ENCODE measurements at places on chromosomes 3 and 15.

GRCh38 chr3:45176912-45177311 is 30.7 kb upstream of the CDCP1 start:
- DNase-seq = no peak

GRCh38 chr15:70447081-70447480 is 316.3 kb downstream of the UACA start:
- DNase-seq = no peak

DNA sequence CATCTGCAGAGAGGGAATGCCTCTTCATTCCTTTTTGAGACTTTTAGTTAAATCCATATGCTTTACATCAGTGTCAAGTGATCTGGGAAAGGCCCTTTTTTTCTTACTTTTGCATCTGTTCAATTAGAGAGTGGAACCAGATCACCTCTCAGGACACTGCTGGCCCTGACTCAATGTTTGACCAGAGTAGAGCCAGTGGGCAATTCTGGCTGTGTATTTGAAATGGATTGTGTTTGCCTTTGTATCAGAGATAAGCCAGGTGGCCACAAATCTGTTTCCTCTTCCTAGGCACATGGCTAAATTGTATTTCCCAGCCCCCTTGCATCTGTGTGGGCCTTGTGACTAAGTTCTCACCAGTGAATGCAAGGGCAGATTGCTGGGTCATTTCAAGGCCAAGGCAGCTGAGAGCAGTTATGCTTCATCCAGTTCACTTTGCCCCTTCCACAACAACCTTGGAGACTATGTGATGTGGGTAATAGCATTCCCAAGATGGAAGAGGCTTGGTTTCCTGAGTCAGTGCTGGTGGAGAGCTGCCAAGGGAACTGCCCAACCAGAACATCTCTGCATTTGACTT is 75.6 kb upstream of the CACNA2D3 start:
- no peak for DNase-seq

- no peak for DNase-seq
These were observed 61.3 kb downstream of the RIOX2 start for GRCh38 chr3:97910931-97911351.

GRCh38 chr15:78991476-78991875 is 46.6 kb upstream of the CTSH start:
- no peak for DNase-seq

DNA sequence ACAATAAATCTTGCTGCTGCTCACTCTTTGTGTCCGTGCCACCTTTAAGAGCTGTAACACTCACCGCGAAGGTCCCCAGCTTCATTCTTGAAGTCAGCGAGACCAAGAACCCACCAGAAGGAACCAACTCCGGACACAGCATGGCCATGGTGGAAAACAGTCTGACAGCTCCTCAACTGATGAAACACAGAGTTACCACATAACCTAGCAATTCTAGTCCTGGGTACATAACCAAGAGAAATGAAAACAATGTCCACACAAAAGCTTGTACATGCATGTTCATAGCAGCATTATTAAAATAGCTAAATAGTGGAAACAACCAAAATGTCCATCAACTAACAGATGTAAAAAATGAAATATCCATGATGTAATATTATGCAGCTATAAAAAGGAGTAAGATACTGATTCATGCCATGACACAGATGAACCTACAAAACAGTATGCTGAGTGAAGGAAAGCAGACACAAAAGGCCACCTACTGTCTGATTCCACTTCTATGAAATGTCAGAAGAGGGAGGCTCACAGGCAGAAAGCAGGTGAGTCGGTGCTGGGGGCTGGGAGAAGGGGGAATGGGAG is 36.8 kb downstream of the VGLL4 start:
- DNase-seq = no peak

- no peak for DNase-seq
These were observed 153.4 kb upstream of the UMPS start for GRCh38 chr3:124576565-124577493.

DNA sequence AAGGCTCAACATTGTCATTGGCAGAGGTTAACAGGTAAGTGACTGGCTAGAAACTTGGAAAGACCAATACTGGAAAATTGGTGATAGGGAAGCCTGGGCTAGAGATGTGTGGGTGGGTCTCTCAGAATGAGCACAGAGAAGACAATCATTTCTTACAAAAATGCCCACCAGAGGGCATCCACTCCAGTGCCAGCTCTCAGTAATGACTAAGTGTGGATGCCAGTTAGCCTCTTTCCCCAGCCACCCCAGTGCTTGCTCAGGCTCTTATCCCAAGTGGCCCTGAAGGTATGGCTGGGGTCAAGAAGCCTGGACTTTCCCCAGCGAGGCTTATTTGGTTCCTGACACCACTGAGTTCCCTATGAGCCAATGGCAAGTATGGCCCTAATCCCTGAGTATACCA is 115.9 kb upstream of the ST8SIA2 start:
- no peak for DNase-seq

- DNase-seq = no peak
These were observed 72.3 kb downstream of the CLDN11 start for GRCh38 chr3:170490828-170491560.

DNA sequence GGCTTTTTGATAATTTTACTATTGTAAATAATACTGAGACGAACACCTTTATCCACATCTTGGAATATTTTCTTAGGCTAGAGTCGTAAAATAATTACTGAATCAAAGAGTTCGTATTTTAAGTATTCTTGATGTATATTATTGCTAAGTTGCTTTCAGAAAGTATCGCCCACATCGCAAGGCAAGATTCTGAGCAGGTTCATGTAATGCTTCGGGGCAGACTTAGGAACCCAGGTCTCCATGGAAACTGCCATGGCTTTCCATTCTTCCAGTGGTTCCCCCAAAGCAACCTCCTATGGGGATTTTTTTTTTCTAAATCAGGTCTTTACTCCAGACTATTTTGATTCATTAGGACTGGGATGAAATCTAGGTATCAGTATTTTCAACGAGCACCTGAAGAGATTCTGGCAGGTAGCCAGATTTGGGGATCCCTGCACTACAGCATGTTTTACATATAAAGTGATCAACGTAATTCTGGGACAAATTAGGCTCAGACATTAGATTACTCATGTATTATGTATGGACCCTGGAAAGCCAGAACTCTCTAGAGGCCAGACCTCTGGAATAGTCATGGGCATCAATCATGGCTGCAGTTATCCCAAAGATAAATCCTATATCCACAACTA is 86.5 kb downstream of the B3GNT5 start:
- DNase-seq = no peak

GRCh38 chr3:15223685-15224572 is 17.9 kb downstream of the CAPN7 start:
- DNase-seq = no peak

GRCh38 chr3:128324911-128325592 is 141.6 kb downstream of the DNAJB8 start:
- peak; percentile 4 for DNase-seq

DNA sequence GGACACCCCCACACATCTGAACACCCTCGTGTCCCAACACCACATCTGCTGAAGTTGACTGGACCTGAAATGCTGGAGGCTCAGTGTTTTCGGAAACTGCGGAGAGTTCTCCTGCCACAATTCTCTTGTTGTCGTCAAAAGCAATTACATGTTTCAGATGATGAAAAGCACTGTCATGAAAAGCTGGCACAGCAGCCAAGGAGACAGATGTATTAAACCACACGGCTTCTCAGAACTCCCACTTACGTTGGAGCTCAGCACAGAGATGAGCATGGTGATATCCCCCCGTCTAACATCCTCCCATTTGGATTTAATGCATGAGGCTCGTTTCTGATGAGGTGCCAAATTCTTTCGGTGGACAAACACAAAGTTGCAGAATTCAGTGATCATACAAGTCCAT is 180.1 kb downstream of the RORA start:
- no peak for DNase-seq

GRCh38 chr15:27831384-27832236 is 267.5 kb downstream of the OCA2 start:
- DNase-seq = no peak

DNA sequence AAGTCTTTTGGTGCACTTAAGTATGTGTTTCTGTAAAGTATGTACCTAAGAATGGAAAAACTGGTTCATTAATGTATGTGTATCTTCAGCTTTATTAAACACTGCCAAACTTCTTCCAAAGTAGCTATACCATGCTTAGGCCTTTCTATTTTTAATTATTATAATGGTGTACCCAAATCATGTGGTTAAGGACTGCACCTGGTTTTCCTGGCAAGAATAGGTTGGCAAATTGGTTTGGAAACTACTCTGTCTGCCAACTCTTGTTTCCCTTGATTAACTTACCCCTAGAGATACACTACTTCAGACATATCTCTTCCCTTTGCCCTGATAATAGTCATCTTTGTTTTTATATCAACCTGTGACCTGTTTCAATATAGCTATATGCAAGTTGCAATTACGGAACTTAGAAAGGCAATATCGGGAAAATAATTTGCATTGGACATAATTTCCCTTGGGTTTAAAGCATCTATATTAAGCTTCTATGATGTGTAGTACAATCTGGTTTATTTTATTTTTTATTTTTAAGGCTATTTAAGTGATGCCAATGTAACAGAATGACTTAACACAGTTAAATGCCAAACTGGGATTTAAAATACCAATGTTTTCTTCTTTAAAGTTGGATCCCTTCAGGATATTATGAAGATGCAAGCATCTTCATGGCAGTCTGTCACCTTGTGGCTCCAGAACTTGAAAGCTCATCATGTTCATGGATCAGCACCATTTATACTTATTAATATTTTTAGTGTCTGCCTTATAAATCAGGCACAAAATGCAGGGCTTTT is 40.6 kb upstream of the TMEM108 start:
- DNase-seq = no peak

- DNase-seq = no peak
These were observed 58.0 kb upstream of the LRTM1 start for GRCh38 chr3:54985856-54986255.

- no peak for DNase-seq
These were observed 41.2 kb downstream of the PTPN23 start for GRCh38 chr3:47421741-47422649.

- no peak for DNase-seq
These were observed 265.4 kb upstream of the KCNMB2 start for GRCh38 chr3:178270838-178271237.

DNA sequence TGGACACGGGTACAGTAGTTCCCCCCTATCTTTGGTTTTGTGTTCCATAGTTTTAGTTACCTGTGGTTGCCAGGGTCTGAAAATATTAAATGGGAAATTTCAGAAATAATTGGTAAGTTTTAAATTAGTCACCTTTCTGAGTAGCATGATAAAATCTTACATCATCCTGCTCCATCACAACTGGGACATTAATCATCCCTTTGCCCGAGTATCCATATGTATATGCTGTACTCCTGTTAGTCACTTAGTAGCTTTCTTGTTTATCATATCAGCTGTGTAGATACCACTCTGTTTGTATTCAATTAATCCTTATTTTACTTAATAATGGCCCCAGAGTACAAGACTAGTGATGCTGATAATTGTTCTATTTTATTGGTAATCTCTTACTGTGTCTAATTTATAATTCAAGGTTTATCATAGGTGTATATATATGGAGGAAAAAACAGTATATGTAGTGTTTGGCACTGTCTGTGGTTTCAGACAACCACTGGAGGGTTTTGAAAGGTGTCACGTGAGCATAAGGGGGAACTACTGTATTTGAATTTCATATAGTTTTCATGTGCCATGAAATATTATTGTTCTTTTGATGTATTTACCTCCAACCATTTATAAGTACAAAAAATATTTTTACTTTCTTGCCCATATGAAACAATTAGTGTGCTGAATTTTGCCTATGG is 41.4 kb downstream of the CTDSPL2 start:
- no peak for DNase-seq

- no peak for DNase-seq
These were observed 204.4 kb downstream of the RYR3 start for GRCh38 chr15:33515121-33515520.

DNA sequence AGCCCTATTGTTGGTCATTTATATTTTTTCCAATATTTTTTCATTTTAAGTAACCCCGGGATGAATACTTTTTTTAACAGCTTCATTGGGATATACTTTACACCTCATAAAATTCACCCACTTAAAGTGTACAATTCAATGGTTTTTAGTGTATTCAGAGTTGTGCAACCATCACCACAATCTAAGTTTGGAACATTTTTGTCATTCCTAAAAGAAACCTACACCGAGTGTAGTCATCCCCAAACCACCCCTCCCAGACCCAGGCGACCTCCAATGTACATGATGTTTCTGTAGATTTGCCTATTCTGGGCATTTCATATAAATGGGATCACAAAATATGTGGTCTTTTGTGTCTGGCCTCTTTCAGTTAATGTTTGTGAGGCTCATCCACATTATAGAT is 118.3 kb upstream of the FRMD4B start:
- DNase-seq = no peak

DNA sequence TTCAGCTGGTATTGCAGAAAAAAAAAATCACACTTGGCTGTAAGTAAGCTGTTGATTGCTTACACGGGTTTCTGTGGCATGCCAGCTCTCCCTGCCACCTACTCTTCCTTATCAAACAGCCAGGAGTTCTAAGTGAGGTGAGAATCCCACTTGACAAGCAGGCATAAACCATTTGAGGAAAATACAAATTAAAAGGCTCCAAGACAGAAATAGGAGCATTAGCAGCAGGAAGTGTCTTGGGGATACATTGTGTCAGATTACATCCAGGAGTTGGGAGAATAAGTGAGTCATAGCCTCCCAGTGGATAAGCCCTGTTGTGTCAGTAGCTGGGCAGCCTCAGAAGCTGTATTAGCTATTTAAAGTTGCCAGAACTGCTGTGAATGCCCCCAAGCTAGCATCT is 256.0 kb downstream of the CNTN4 start:
- no peak for DNase-seq

DNA sequence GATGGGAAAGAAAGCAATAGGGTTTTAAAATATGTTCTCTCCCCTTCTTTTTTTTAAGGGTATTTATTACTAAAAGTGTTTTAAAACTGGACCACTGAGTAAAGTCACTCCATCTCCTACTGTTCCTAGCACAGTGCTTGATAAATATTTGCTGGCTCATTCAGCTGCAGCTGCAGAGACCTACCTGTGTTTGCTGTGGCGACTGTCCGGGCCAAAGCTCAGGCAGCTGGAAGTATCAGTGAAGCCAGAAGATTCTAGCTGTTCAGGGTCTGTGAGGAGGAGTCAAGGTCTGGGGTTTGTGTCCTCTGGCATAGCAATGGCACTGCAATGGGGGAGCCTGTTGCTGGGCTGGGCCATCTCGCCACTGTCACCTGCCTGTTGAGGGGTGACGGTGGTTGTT is 109.9 kb downstream of the RPLP1 start:
- DNase-seq = no peak

DNA sequence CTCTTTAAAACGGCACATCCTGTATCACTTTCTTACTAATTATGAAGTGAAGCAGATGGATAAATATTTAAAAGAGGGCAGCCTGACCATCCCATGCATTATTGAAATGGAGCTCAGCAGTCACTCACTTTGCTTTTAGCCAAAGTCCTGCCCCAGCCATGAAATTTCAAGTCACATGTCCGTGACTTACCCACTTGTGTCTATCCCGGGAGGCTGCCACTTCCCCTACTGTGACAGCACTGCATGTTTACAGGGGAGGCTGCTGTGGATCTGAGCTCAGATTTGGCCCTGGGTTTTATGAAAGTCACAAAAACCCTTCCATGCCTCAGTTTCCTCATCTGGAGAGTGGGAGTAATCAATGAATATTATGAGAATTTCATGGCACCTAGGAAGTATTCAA is 17.9 kb upstream of the LRRK1 start:
- no peak for DNase-seq

Data from HAP-1 (cell line).